Dermis microvascular lymphatic vessel endothelial cell (primary cell): ENCODE measurements at places on chromosomes 16 and 17. TPM values are rescaled to one million over a fixed set of nuclear protein-coding genes. Genes with fewer than 3 reads are reported as not detected.
A peak's percentile ranks its signal among the peaks of the same experiment; 100 is the strongest.

DNA sequence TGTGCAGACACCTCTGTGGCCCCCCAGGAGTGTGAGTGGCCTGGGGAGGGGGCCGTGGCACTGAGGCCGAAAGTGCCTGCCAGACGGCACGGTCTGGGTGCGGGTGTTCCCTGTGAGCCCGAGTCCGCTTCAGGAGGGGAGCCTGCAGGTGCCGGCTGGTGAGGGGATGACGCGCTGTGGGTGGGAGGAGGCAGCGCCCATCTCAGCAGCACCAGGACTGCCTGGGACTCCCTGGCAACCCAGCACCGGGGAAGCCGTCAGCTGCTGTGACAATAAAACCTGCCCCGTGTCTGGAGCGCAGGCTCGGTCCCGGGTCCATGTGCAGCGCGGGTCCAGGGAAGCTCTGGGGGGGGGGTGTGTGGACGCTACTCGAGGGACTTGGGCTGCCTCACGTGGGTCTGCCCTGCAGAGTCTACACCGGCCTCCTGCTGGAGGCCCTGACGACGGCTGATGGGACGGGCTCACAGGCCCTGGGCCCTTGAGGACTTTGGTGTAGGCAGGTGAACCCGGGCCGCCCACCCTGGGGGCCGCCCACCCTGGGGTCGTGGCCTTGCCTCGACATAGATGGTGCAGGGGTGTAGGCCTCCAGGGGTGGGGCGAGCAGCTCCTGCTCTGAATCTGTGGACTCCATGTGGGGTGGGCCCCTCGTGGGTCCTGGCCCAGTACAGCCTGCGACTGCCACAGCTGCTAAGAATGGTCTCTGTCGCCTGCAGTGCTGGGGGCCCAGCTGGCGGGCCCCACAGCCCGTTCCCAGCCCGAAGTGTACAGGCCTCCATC, 5.9 kb upstream of the RAB40C start:
- no peak for DNase-seq

Gene NPIPA8
- not detected in 2 replicates for total RNA-seq

- peak; percentile 57 for DNase-seq
These were observed 678 bp upstream of the GH1 start for GRCh38 chr17:63919311-63919723.

Gene NPIPA2
- 0.26 TPM in 1 of 2 replicates, not detected in the other for total RNA-seq

Gene RGS11
- 0.26 and 0.38 TPM in 2 replicates for total RNA-seq

Gene TPSAB1
- total RNA-seq: not detected in 2 replicates
